ENCODE measurements at places on chromosomes 3 and 15.
A peak's percentile ranks its signal among the peaks of the same experiment; 100 is the strongest.

- no peak for DNase-seq
Observed at GRCh38 chr3:138389144-138389601, 40.8 kb downstream of the MRAS start.

DNA sequence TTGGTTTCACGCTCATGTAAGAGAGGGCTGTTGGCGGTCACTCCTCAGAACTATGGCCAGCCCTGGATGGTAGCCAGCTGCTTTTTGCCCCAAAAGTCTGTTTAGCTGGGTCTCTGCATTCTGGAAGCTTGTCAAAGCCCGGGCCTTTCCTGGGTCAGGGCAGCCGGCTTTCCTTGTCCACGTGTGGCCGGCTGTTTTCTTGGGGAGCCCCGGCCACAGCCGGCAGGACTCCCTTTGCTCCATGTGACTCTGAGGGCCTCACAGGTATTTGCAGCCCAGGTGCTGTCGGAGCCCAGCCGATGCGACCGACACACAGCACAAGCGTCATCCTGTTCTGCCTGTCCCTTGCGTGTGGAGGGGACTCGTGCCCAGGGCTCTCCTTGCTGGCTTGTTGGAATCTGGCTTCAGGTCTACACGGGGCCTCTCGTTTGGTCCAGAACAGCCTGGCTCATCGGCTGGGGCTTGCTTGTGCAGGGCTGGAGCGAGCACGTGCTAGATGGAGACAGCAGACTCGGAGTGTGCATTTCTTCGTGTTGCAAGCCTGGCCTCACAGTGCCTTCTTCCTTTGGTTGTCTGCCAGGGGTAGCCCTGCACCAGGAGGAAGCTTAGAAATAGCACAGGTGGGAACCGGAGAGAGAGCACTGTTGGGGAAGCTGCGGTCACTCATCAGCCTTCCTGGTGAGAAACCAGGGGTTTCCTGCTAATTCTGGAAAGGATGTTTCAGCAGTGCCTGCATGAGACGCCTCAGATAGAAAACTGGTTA, 51.5 kb downstream of the PGPEP1L start:
- no peak for DNase-seq

- no peak for DNase-seq
Observed at GRCh38 chr15:86892774-86893449, 813.2 kb downstream of the AGBL1 start.

- no peak for DNase-seq
Observed at GRCh38 chr3:50156549-50157493, 1.7 kb downstream of the SEMA3F start.

DNA sequence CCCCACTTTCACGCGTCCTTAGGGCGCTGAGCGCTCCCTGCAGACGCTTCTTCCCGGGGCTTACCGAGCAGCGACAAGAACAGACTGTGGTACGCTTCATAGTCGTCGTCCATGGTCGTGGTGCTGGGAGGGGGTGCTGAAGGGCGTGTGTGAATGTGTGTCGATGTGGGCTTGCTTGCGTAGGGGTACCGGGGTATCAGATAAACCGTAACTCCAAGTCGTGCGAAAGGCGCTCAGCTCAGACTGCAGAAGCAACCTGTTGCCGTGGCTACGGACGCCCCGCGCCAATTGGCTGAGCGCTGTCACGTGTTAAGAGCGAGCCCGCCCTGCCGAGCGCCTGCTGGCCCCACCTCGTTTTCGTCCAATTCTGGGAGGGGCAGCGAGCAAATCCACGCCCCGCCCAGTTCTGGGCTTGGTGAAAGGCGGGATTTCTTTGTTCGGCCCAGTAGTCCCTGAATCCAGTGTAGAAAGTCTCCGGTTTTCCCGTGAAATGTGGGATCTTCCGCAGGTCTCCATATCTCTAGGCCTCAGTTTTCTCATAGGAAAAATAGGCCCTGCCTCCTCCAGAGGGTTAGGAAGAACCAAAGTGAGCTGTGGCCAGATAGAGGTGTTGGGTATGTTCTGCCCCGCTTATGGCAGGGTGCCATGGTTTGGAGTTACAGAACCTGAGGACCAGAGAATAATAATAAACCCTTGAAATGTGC, at the start of gene EFCAB12:
Gene EFCAB12 (minus strand): TSS at position 261 of the 704 bp plus-strand sequence. CDS start 148 bp downstream, at position 113.
- DNase-seq = peak; percentile 99

DNA sequence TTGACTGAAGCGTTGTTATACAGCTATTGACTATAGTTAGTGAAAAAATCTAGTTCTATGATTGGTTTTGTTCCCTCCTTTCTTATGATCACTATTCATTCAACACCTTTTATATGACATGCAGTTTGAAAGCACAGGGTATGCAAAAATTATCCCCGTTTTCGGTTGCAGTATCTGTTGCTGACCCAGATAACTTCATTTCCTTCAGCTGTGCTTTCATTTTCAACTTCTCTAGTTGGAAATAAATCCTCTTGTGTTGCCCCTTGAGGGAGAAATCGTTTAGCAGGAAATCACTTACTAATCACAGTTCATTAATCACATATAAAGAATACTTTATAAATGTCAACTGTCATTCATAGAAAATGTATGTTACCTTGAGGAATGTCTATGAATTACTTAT, 55.1 kb downstream of the MBNL1 start:
- no peak for DNase-seq

DNA sequence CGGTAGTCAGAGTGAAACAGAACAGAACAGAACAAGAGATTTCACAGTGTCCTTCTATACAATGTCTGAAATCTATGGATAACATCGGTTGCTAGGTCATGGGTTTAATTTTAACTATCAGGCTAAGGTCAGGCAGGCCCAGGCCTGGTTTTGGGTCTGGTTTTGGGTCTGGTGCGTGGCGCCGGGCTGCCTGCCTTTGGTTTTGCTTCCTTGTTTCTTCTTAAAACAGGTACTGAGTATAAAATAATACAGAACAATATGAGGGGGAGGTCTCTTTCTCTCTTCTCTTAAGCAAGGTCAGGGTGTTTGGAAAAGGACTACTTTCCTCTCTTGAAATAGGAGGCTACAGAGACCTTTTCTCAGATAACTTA, 1.4 kb downstream of the AEN start:
- DNase-seq = no peak

- DNase-seq = no peak
Observed at GRCh38 chr3:116966649-116967048, 257.1 kb downstream of the TUSC7 start.

- DNase-seq = no peak
Observed at GRCh38 chr3:99957151-99957796, 139.6 kb downstream of the CMSS1 start.

- no peak for DNase-seq
Observed at GRCh38 chr15:75502360-75502759, 50.9 kb upstream of the SIN3A start.

DNA sequence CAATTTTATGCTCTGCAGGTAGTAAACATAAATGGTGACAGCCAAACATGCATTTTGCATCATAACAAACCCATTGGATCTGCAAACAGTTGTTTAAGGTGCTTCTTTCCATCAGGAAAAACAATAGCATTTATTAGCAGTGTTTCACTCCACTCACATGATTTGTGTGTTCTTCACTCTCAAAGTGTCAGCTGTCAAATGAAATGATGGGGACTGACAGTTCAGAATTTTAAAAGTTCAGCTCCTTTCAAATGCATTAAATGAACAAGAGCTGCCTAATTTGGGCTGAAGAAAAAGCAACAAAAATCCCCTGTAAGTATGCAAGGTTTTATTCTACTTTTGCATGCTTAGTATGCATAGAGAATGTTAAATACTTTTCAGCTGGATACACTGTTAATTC, 145.2 kb upstream of the CDIN1 start:
- no peak for DNase-seq

DNA sequence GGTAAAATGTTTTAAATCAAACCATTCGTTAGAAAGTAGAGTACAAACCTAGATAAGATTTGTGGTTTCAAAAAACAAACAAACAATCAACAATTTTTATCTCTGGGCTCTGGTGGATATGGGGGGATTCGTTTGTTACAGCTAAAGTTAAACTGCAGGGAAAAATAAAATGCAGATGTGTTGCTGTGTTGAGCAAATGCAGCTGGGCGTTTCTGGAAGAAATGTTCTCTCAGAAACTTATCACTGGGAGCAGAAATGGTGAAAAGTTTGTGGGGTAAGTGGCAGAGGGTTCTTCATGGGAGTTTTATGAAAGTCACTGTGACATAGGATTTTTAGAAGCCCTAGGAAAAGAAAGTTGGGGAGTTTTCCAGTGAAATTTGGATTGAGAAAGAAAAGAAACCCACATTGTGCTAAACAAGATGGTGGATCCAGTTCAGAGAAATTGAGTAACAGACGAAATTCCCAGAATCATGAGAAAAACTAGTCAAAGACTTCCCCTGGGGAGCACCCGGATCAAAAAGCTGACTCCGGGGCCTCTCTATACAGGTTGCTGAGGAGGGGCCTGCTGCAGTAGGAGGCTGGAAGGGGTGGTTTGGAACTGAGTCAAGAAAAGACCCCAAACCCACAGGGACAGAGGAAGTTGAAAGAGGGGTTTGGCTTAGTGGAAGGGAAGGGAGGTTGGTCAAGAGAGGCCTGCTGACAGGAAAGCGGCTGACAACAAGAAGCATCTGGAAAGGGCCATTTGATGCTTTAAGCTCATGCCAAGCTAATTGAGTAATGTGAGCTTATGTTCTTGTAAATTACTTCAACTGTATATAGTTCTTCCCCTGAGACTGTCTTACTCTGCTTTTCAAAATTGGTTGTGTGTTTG, 108.7 kb downstream of the RARB start:
- no peak for DNase-seq

DNA sequence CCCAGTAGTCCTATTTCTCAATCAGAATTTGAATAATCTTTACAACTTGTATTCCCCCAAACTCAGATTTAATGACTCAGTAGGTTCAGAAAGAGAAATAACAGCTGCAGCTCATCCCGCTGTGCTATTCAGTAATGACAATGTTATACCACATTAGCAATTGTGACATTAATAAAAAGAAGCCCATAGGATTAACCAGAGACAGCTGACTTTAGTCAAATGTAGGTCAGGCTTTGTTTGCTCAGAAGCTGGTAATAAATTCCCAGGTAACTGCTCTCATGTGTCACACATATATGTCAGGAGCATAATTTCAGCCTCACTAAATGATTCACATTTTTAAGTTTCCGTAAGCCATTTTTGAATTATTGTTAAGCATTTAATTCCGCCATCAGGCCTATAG, 222.0 kb upstream of the UBE2E2 start:
- DNase-seq = no peak

- no peak for DNase-seq
Observed at GRCh38 chr15:73571346-73571745, 61.8 kb downstream of the NPTN start.

- DNase-seq = no peak
Observed at GRCh38 chr3:3447641-3448040, 268.1 kb upstream of the CRBN start.

DNA sequence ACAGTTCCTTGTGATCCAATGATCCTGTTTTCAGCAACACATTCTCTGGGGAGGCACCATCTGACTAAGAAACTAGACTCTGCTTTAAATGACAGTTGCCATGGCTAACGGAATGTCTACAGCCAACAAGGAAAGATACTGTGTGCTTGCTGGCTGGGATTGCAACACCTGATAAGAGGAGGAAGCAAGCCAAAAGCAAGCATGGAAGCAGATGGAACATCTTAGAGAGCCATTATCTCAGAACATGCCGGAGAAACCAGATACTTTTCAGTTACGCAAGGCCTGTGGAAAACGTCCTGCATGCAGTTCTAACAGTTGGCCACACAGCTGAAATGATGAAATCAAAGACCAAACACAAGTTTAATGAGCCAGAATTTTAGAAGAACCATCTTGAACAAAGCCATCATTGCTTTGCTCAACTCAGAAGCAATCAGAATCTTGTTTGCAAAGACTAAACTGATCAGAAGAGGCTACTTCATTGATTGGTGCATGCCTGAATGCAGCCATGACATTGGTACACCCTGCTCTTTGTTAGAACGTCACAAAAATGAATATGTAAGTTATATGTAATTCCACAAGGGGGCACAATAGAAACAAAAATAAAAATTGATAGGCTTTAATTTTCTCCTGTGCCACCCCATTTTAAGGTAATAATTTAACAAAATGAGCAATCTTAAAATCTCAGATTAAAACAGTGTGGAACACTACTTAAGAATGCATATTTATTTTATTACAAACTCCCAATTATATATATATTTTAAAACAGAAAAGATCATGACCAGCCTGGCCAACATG, 50.8 kb downstream of the GXYLT2 start:
- DNase-seq = peak; percentile 85

GRCh38 chr3:149586871-149587270, 71.0 kb downstream of the WWTR1 start:
- no peak for DNase-seq

GRCh38 chr3:13110678-13111116, 37.5 kb upstream of the IQSEC1 start:
- no peak for DNase-seq

DNA sequence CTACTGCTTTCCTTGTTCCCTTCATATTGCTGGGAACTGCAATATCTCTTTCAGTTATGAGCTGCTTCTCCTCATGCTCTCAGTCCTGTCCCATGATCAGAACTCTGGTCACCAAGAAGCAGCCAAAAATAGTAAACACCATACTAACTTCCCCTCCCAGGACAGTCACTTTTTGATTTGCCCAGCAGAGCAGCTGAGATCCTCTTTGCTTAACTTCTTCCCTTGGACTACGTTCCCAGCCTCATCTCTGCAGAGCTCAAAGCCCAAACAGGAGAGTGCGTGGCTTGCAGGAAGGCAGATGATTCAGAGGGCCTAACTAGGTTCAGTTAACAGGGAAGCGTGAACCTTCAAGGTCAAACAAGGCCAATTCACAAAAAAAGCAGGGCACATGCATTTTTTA, 153.2 kb downstream of the CTNNB1 start:
- DNase-seq = no peak

- DNase-seq = no peak
Observed at GRCh38 chr15:62969442-62970089, 73.0 kb upstream of the TPM1 start.

DNA sequence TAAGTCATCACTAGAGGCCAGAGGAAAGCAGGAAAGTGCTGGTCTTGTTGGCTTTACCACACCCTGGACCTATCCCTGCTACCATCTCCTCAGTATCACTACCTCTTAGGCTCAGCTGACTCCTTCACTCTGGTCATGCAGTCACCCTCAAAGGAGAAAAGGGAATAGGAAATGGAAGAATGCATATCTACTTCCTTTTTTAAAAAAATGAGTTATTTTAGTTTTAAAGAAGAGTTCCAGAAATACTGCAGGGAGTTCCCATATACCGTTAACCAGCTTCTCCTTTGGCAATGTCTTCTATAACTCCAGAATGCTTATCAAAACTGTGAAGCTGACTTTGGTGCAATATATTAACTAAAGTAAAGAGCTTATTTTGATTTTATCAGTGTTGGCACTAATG, 688.6 kb downstream of the DIPK2A start:
- DNase-seq = no peak

- DNase-seq = no peak
Observed at GRCh38 chr15:68302729-68303128, 25.2 kb downstream of the FEM1B start.

DNA sequence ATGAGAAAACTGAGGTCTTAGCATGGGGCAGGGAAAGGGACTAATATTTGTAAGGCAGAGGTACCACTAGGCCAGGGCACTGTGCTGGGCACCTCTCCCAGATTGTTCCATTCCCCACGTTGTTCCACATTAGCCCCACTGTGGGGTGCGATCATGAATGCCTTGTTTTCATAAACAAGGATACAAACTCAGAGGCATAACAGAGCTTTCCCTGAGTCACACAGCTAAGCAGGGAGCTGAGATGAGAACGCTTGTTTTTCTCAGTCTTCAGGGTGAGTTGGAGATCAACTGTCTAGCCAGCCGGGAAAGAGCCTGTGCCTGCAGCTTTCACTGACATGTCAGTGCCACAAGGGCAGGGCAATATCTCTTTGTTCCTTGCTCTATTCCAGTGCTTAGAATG, 47.9 kb upstream of the ITGA11 start:
- no peak for DNase-seq

- peak; percentile 34 for DNase-seq
Observed at GRCh38 chr3:149575961-149576564, 81.8 kb downstream of the WWTR1 start.

GRCh38 chr15:94001255-94001801, 230.0 kb upstream of the MCTP2 start:
- DNase-seq = no peak
